D721Med (cell line): ENCODE measurements at places on chromosomes 5 and 9.

GRCh38 chr9:642014-642413 lies 199.5 kb upstream of the DMRT1 start:
- no peak for DNase-seq

DNA sequence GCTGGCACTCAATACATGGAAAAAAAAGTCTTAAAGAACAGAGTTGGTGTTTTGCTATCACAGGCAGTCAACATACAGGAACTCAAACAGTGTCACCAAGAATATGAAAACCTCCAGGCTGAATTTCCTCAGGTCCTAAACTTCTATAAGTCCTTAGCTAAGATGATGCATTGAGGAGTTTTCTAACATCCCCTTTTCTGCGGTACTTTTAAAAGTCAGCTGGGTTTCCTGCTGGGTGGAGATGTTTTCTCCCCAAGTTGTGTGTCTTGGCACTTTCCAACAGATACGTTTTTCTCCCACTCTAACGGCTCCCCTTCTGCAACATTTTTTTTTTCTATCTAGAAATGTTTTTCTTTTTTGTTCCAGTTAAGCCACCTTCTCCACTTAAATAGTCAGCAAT lies 244.8 kb upstream of the HAPLN1 start:
- DNase-seq: no peak

- no peak for DNase-seq
These were observed 458.0 kb upstream of the IZUMO3 start for GRCh38 chr9:25003686-25004085.

DNA sequence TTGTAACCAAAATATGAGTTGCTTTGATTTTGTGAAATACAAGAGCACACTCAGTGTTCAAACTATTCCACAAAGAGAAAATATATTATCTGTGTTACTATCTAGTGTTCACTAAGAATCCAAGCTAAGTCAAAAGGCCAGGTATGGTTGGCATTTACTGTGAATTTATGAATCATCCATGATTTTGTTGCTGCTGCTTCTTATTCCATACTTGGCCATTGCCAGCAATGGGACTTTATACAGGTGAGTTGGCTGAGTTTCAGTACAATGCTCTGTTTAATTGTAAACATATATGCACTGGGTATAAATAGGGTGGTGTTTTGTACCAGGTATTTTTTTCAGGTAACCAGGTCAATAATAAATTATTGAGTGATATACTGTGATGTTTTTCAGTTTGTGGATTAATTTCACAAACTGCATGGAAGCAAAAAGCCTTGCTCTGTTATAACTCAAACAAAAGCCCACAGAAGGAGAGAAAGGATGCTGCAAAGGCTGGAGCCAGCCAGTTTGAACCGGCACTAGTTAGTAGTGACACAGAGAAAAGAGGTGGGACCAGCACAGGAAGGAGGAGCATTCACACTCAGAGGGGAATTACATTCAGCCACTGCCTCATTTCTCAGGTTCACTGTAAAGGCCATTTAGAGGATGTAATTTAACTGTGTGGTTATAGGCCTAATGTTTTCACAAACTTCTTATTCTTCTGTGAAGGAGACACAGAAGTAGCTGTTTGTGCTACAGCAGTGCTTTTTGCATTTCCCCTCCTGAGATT lies 381.8 kb downstream of the ADGRV1 start:
- no peak for DNase-seq

- no peak for DNase-seq
These were observed 3.2 kb upstream of the PRR7 start for GRCh38 chr5:177443144-177443983.

GRCh38 chr9:98234245-98234825 lies 21.1 kb downstream of the TBC1D2 start:
- DNase-seq: no peak

GRCh38 chr5:130316971-130317680 lies 412.9 kb downstream of the CHSY3 start:
- no peak for DNase-seq

- no peak for DNase-seq
These were observed 13.2 kb upstream of the IER5L start for GRCh38 chr9:129191234-129191633.

- no peak for DNase-seq
These were observed 716 bp downstream of the PROB1 start for GRCh38 chr5:139394123-139394653.

- DNase-seq: no peak
These were observed 114.6 kb downstream of the FAM170A start for GRCh38 chr5:119743927-119744326.

- no peak for DNase-seq
These were observed 122.7 kb upstream of the APC start for GRCh38 chr5:112614986-112615385.

- no peak for DNase-seq
These were observed 541.1 kb downstream of the DNAH5 start for GRCh38 chr5:13403351-13403750.

DNA sequence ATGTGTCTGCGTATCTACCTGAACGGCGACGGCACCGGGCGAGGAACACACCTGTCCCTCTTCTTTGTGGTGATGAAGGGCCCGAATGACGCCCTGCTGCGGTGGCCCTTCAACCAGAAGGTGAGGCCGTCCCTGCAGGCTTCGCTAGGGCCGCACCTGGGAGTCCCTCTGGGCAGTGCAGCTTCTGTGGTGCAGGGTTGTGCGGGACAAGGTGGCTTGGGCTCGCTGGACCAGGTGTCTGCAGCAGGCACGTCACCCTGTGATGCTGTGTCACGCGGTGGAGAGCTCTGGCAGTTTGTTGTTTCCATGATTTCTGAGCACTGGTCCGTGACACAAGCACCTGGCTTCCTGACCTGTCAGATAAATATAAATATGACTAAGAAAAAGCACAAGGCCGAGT lies 20.7 kb downstream of the FBXW5 start:
- no peak for DNase-seq

GRCh38 chr5:38509185-38509584 lies 47.3 kb downstream of the LIFR start:
- DNase-seq: no peak

DNA sequence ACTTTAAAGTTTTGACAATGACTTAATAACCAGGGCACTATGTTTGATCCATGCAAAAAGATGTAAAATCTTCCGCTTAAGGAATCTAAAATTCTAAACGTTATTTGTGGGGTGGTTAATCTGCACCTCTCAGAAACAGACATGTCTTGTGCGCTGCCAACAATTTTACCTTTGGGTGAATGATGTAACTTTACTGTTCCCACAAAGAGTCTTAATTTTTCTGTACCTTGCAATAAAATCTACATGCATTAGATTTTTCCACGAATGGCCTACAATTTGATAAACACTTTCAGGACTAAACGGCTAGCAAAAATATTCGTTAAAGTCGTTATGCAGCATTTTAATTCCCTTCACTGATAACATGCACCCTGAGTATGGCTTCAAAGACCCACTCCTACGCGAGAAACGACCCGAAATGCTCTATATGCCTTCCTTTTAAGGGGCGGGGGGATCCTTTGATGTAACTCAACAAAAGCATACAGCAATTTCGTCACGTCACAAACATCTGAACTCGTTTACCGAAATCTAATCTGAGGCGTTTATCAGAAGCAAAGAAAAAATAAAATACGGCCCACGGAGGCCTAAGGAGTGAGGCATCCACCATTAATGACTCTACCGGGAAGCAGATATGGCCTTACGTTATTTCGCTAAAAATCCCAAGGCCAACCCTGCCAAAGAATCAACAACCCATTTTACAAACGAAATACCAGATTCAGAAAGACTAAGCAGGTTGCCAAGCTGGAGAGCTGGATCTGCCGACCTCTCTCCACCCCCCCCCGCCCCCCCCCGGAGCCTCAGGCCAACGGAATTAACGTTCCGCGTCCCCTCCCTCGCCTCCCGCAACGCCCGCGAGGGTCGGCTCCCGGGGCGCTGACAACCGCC lies 621 bp downstream of the AK6 start:
- DNase-seq: no peak

DNA sequence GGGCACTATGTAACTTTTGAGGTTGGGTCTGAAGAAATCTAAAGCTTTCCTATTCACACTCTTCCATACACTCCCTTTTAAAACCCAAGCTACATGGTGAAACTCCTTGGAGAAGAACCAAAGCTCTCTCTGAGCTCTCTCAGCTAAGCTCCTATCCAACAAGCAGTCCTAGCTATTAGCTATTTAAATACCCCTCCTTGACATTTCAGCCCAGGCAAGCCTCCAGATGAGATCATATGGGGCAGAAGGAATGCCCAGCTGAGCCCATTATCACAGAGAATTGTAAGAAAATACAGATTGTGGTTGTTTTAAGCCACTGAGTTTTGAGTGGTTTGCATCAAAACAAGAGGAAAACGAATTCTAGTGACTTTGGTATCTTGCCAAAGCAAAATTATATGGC lies 15.2 kb downstream of the HSPB3 start:
- no peak for DNase-seq

GRCh38 chr5:88889189-88890069 lies 6.4 kb upstream of the MEF2C start:
- no peak for DNase-seq

DNA sequence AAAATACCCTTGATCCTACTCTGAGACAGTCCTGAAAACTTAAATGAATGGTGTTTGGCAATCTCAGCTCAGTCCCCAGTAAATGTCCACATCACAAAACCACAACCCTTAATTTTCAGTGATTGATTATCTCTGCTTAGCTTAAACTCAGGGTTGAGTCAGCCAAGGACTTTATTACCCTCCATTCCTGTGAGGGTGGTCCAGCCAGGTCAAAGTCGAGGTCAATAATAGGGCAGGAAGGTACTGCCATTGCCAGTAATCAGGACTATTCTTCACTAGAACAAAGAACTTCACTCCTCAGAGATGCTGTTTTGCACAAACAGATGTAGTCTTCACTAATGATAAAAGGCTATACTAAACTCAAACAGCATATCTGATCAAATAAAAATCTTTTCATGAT lies 499.4 kb downstream of the ISL1 start:
- no peak for DNase-seq

GRCh38 chr5:140481758-140482157 lies 65.7 kb upstream of the EIF4EBP3 start:
- DNase-seq: no peak

DNA sequence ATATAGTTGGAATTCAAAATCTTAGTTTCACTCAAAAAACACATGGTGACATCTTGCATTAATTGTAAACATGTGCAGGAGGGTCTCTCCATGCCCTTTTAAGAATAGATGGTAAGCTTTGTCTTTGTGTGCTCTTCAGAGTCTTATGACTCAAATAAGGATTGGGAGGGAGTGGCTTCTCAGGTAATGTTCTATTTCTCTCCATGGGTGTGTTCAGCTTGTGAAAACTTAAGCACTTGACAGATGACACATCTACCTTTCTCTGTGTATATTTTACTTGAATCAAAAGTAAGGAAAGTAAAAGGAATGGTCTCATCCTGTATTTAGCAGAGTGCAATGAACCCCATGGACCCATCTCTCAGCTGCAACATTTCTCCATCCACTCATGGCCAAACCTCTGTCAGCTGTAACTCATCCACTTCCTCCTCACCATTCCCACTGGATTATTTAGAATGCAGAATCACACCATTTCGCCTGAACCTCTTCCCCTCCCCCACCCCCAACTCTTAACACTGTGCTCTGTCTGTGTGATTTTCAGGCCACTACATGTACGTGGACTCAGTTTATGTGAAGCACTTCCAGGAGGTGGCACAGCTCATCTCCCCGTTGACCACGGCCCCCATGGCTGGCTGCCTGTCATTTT lies 82.1 kb downstream of the MAMDC2 start:
- no peak for DNase-seq

- DNase-seq: no peak
These were observed 70.1 kb downstream of the AP3B1 start for GRCh38 chr5:78224358-78224757.

DNA sequence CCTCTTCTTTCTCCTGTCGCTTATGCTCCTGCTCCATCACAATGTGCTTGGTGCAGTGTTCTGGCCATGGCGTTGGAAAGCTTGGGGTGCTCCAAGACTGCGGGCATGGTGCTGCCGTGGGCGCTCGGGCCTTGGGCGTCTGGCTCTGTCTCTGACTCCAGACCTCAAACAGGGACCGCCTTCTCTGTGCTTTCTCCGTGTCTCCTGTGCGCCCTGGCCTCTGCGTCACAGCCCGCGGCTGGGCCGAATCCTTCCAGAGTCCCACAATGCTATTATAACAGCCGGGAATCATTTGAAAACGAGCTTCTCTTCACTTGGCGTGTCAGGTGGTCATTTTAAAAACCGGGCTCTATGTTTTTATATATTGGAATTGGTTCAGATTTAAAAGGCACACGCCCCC lies 32.4 kb upstream of the PUM3 start:
- DNase-seq: no peak
